ENCODE measurements at places on chromosomes 7 and 10.

GRCh38 chr7:119090851-119091250 is 866.3 kb downstream of the ANKRD7 start:
- no peak for DNase-seq

DNA sequence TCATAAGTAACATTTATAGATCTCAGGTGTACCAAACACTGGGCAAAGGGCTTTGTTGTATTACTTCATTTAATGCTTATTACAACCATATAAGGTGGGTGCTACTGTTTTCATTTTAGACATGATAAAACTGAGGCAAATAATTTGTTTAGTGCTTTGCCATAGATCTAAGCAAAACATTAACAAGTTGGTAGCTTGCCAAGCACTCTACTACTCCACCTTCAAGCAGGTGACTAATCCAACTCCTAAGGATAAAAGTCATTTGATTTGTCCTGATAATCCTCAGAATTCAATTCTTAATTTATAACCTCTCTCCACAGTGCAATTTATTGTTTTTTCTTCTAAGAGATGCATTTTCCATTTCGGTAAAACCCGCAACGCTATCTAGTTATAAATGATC is 646.4 kb downstream of the GRM8 start:
- DNase-seq, result no peak

- DNase-seq, result no peak
Observed at GRCh38 chr7:127903892-127904669, 127.2 kb downstream of the LRRC4 start.

DNA sequence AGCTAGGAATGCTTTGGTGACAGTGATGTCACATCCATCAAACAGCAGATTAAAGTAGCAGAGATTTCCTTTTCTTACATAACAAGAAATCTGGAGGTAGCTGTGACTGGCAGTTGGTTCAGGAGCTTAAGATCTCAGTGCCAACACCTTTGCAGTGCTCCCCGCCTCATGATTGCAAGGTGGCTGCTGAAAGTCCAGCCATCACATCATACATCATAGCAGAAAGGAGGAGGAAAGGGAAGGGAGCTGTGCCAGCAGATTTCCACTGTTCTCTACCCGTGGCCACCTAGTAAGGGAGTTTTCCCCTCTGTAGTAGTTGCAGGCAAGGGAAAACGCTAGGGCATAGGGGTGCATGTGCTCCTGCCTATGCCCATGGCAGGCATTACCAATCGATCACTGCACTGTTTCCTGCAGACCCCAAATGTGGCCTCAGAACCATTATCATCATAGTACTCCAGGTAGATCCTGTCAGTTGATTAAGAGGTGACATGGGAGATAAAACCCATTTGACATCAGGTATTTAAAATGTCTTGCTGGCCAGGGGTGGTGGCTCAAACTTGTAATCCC is 57.9 kb upstream of the GTF2IRD1 start:
- no peak for DNase-seq

DNA sequence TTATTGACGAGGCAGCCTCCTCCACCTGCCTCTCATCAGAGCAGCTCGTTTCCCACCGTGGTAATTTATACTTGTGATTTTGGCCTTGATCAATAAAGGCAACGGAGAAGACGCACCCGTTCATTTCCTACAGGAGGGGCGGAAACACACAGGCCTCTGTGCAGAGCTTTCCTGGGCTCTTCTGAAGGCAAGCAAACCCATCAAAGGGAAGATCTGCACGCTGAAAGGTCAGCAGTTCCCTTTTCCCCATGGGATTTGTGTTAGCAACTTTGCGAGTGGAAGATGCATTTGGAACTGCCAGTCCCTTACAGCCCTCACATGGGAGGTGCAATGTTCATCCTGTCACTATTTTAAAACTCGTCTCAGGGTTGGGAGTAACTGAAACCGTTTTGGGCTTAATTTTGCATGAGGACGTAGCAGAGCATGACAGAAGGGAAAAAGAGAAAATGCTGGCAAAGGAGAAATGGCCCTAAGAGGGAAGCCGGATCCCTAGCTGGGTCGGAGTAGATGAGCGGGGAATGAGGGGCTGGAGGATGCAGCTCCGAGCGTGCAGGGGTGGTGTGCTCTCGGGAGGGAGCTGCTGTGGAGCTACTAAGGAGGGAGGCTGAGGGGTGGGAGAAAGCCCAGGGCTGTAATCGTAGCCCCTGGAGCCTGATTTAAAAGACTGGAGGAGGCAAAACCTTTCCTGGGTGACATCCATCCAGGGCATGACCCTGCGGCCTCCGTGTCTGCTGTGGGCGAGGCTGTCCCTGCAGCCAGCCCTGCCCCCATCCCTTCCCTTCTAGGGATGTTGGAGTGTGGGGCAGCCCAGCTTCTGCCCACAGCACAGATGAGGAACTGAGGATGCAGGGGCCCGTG is 111.1 kb upstream of the FAM20C start:
- DNase-seq, result no peak

GRCh38 chr7:101815826-101816594 is 1.4 kb upstream of the CUX1 start:
- DNase-seq, result peak; percentile 64

- no peak for DNase-seq
Observed at GRCh38 chr7:147197006-147197405, 1080.4 kb downstream of the CNTNAP2 start.

GRCh38 chr7:42236976-42237810 is at the start of gene GLI3:
Gene GLI3 (minus strand): TSS chr7:42237209. CDS start chr7:42223253, 13,956 bp downstream.
- peak; percentile 49 for DNase-seq

GRCh38 chr10:19762026-19762425 is 54.2 kb upstream of the PLXDC2 start:
- no peak for DNase-seq

- no peak for DNase-seq
Observed at GRCh38 chr10:89550509-89550908, 15.1 kb upstream of the SLC16A12 start.

DNA sequence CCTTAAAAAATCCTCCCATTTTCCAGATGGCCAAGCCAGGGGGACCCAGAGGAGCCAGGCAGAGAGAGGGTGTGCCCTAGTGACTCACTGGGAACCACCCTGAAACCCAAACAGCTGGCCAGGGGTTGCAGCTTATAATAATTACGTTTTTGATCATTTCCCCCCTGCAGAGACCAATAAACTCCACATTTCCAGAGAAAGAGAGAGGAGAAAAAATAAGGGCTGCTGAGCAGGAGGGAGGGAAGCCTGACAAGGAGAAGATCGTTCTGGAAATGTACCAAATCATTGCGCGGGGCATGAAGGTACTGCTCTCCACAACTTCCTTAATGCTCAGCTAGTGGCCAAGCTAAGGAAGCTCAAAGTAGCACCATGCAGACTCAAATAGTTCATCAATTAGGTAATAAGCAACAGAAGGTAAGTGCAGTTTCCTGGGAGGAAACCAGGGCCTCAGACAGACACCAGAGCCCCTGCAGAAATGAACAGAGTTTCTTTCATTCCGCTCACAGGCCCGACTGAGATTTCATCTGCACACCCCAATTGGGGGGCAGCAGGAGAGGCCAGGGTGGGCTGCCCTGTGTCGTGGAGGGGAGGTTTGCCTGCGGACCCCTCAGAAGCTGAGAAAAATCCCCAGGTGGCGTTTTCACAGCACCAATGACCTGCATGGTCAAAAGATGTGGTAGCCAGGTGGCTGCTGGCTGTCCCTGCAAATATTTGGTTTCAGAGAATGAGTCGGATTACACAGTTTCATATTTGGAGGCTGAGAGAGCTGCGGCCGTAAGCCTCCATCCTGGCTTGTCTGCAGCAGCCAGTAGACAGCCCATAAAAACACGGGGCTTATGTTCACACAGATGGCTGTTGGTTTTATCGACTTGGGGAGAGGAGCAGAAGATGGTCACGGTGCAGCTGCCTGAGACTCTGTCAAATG is 153.2 kb upstream of the LYZL2 start:
- no peak for DNase-seq

DNA sequence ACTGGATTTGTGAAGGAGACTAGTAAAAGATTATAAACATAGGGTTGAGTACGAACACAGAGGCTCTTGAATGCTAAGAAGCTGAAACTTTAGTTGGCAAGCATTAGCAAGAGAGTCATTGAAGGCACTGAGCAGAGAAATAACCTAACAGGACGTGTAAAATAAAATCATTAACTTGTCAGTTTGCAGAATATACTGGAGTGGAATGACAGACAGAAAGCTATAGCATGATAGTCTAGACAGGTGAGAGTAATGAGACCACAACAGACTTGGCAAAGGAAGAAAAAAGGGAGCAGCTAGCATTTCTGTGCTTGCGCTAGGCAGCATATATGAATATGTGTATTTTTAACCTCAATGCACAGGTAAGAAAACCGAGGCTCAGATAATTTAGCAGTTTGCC is 30.8 kb downstream of the MINDY3 start:
- no peak for DNase-seq

DNA sequence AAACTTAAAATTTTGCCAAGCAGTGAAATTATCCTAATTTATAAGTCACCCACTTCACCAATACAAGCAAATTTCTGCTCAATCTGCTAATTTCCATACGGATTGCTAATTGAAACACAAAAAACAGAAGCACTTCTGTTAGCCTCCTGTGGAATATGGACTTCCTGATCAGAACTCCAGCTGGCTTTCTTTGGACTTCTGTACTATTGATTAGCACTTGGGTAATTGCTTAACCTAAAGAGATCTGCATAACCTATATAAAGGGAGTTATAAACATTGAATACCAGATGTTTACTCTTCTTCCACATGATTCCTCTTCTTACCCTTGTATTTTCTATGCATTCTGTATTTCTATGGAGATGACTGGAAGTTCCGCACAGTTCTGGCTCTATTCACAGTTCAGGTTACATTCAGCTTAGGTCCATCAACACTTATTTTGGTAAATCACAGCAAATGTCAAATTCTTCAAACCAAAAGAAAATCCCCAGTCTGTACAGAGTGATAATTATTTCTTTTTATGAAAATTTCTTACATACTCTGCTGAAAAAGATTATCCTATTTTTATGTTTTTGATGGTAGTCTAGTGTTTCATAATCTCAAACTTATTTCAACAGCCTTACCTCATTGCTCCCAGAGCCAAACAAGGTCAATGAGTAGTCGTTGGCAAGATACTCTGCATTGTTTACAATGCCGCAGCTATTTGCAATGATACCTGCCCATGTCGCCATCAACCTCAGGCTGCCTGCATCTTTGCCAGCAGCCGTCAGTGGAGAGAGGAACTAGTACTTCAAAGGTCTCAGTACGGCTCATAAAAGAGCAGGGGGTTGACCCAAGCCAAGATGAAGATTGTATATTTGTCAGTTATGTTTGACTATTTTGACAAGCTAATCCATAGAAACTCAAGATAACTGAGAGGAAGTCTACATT is 225.6 kb downstream of the AHR start:
- no peak for DNase-seq

DNA sequence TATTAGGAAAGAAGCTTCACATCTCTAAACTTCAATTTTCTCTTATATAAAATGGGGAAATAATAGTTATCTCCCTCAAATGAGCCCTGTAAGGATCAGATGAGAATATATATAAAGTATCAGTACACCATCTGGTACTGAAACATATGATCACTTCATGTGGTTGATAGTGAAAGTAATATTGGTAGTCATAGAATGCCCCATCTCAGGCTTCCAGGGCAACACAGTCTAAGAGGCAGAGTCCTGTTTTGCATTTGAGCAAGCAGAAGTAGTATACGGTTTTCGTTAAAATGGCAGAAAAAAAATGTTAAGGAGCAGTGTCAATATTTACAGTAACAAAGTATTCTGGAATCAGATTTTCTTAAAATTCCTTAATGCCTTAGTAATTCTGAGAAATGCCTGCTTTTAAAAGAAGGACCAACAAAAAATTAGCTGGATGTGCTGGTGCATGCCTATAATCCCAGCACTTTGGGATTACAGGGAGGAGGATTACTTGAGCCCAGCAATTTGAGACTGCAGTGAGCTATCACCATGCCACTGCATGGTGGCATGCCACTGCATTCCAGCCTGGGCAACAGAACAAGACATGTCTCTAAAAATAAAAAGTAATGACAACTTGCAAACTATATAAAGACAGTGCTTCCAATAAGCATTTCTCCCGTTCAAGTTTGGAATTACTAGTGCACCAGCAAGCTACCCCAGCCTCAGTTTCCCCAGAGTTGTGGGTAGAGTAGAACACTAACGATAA is 19.8 kb downstream of the KBTBD2 start:
- no peak for DNase-seq

GRCh38 chr7:44366986-44367385 is 41.6 kb upstream of the CAMK2B start:
- DNase-seq, result no peak

GRCh38 chr7:37151741-37152413 is 296.8 kb downstream of the ELMO1 start:
- no peak for DNase-seq

- DNase-seq, result no peak
Observed at GRCh38 chr10:4847561-4848355, 21.8 kb downstream of the AKR1E2 start.

GRCh38 chr10:1377740-1378397 is 321.7 kb downstream of the WDR37 start:
- no peak for DNase-seq

DNA sequence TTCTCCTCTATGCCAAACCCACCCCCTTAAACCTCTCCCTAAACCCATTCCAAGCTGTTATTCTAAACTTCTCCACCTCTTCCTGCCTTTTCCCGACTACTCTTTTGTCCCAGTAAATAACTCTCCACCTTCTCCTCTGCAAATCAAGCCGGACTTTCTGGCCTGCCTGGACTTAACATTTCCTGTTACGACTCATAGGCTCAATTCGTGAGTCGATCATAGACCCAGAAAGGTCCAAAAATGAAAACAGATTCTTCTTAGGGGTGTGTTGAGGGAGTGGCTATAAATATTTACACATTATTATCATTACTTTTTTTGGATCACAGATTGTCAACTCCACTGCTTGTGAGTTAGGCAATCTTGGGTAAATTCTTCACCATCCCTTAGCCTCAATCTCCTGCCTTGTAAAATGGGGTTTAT is 59.0 kb upstream of the HABP2 start:
- no peak for DNase-seq

DNA sequence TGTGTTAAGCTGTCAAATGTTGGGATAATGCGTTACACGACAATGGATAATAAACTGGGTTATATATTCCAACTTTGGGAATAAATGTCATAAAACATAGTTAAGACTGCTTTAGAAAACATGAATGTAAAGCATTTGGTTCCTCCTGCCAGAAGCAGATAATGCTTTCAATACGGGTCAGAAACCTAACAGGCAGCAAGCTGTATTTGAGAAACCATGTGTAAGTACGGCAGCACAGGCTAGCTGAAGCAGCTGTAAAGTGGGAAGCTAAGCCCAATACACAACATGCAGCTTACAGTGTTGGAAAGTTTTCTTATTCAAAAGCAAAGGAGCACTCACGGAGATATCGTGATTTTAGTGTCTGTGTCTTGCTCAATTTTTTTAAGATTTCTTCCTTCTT is 46.5 kb downstream of the MALSU1 start:
- DNase-seq, result no peak

GRCh38 chr10:118980135-118980865 is 49.2 kb upstream of the NANOS1 start:
- DNase-seq, result no peak
